ENCODE measurements at places on chromosomes 16 and 17. TPM values are rescaled to one million over a fixed set of nuclear protein-coding genes. Genes with fewer than 3 reads are reported as not detected.

Gene PDE6G
- total RNA-seq, result not detected

Gene TNFRSF17
- not detected for total RNA-seq

Gene KRT25
- not detected for total RNA-seq

Gene EFNB3
- total RNA-seq, result under 0.01 TPM

Gene SHISA6
- total RNA-seq, result not detected

Gene CD7
- total RNA-seq, result not detected

Gene LRRC75A
- 2.5 TPM for total RNA-seq

All from aortic smooth muscle cell (primary cell).